ENCODE measurements at places on chromosomes 2 and 18.

- DNase-seq: no peak
- H3K4me1 ChIP-seq: no peaks in the 10 kb centered on the region
- no peaks in the 10 kb centered on the region for H3K36me3 ChIP-seq
- H3K27ac ChIP-seq: no peak overlapping the region
- H3K27me3 ChIP-seq: no peaks in the 10 kb centered on the region
These were observed 272.2 kb downstream of the OSR1 start for GRCh38 chr2:19086231-19086651.

- no peak overlapping the region for H3K27ac ChIP-seq
- no peak overlapping the region for H3K4me3 ChIP-seq
- no peaks in the 10 kb centered on the region for H3K36me3 ChIP-seq
- no peaks in the 10 kb centered on the region for H3K27me3 ChIP-seq
These were observed 24.2 kb upstream of the BZW1 start for GRCh38 chr2:200787351-200788120.

DNA sequence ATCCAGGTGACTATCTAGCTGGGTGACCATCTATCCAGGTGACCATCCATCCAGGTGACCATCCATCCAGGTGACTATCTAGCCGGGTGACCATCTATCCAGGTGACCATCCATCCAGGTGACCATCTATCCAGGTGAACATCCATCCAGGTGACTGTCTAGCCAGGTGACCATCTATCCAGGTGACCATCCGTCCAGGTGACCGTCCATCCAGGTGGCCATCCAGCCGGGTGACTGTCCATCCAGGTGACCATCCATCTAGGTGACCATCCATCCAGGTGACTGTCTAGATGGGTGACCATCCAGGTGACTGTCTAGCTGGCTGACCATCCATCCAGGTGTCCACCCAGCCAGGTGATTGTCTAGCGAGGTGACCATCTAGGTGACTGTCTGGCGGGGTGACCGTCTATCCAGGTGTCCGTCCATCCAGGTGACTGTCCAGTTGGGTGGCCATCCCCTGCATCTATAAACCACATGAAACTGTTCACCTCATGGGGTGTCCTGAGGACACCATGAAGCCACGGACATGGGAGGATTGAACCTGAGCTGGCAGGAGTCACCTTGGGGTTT is 305.3 kb downstream of the NDUFA10 start:
- H3K27ac ChIP-seq: no peak overlapping the region
- H3K4me3 ChIP-seq: no peak overlapping the region
- H3K36me3 ChIP-seq: no peaks in the 10 kb centered on the region
- DNase-seq: no peak
- no peaks in the 10 kb centered on the region for H3K27me3 ChIP-seq
- no peaks in the 10 kb centered on the region for H3K4me1 ChIP-seq

DNA sequence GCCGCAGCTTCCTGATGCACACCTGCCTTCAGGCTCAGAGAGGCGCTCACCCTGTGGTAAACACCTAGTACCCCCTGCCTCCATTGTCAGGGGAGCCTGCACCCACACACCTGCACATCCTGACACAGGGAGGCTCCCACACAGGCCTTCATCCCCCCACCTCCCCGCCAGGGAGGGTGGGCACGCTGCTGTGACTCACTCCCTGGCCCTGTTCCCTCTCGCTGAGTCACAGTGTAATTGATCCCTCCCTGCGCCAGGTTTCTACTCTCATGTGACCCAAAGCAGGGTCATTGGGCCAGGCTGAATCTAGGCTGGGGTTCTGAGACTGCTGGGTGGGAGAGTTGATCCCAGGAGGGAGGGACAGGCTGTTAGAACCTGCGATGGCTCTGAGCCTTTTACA is 8.5 kb upstream of the CELF4 start:
- H3K36me3 ChIP-seq: no peaks in the 10 kb centered on the region
- no peaks in the 10 kb centered on the region for H3K4me1 ChIP-seq
- H3K27ac ChIP-seq: no peak overlapping the region
- H3K27me3 ChIP-seq: peaks cover 63% of the 10 kb centered on the region
- H3K4me3 ChIP-seq: no peak overlapping the region

- no peak overlapping the region for H3K4me3 ChIP-seq
- no peak overlapping the region for H3K27ac ChIP-seq
- H3K4me1 ChIP-seq: no peaks in the 10 kb centered on the region
- peak; percentile 45 for DNase-seq
- H3K36me3 ChIP-seq: no peaks in the 10 kb centered on the region
- H3K27me3 ChIP-seq: no peaks in the 10 kb centered on the region
These were observed 108.9 kb downstream of the THSD7B start for GRCh38 chr2:136874258-136874657.

DNA sequence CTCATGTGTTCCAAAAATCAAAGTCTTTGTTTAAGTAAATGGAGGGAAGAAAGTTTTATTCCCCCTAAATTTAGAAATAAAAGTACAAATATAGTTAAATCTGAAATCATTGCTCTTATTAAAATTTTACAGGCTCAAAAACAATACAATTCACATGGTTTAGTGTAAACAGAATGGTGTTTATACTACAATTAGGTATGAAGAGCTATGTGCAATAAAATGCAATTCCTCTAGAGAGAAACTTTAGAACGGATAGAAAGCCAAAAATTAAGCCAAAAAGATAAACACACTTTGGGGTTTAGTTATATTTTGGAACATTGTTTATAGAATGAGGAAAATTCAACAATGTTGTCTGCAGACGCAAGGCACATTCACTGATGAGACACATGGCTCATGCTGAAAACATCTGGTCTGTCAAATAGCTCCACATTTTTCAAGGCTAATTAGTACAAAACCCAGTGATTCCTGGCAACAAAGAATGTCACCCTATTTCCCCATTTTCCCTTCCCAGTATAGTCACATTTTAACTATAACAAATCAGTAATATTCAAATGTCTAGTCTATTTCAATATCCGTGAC is 103.3 kb downstream of the EXOC6B start:
- H3K36me3 ChIP-seq: no peaks in the 10 kb centered on the region
- H3K27ac ChIP-seq: no peak overlapping the region
- H3K4me1 ChIP-seq: peaks cover 9% of the 10 kb centered on the region
- no peak overlapping the region for H3K4me3 ChIP-seq
- no peak for DNase-seq

DNA sequence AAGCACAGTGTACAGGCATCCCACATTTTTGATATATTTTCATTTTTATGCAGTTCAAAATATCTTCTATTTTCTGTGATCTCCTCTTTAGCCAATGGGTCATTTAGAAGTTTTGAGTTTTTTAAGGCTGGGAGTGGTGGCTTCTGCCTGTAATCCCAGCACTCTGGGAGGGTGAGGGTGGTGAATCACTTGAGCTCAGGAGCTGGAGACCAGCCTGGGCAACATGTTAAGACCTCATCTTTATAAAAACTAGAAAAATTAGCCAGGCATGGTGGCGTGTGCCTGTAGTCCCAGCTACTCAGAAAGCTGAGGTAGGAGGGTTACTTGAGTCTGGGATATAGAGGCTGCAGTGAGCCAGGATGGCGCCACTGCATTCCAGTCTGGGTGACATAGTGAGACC is 17.8 kb downstream of the UBR3 start:
- peaks cover 11% of the 10 kb centered on the region for H3K4me1 ChIP-seq
- no peak overlapping the region for H3K27ac ChIP-seq
- DNase-seq: no peak
- H3K36me3 ChIP-seq: no peaks in the 10 kb centered on the region
- H3K27me3 ChIP-seq: no peaks in the 10 kb centered on the region

- H3K36me3 ChIP-seq: no peaks in the 10 kb centered on the region
- no peak overlapping the region for H3K4me3 ChIP-seq
- no peak overlapping the region for H3K27ac ChIP-seq
- no peak for DNase-seq
- H3K27me3 ChIP-seq: no peaks in the 10 kb centered on the region
These were observed 250.4 kb upstream of the TANK start for GRCh38 chr2:160909781-160910242.

- DNase-seq: no peak
- H3K27ac ChIP-seq: peak overlapping the region; percentile 87
- H3K27me3 ChIP-seq: no peaks in the 10 kb centered on the region
- H3K4me1 ChIP-seq: no peaks in the 10 kb centered on the region
- H3K36me3 ChIP-seq: no peaks in the 10 kb centered on the region
These were observed 540 bp downstream of the ATP9B start for GRCh38 chr18:79069717-79070151.

- no peaks in the 10 kb centered on the region for H3K4me1 ChIP-seq
- H3K27me3 ChIP-seq: no peaks in the 10 kb centered on the region
- no peak overlapping the region for H3K27ac ChIP-seq
These were observed 193.4 kb downstream of the NBAS start for GRCh38 chr2:15367715-15368114.

DNA sequence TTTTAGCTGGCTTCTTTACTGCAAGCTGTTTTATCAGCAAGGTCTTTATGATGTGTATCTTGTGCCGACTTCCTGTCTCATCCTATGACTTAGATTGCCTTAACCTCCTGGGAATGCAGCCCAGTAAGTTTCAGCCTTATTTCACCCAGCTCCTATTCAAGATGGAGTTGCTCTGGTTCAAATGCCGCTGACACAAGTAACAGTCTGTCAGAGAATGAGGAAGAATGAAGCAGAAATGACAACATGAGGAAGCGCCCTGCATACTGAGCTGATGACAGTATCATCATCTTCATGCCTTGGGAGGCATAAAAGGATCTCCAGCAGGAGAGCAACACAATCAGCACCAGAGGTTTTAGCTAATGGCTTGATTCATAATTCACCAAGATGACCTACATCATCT is 309.4 kb downstream of the NBAS start:
- DNase-seq: no peak
- no peaks in the 10 kb centered on the region for H3K27me3 ChIP-seq
- no peak overlapping the region for H3K27ac ChIP-seq
- H3K4me1 ChIP-seq: no peaks in the 10 kb centered on the region
- no peak overlapping the region for H3K4me3 ChIP-seq
- no peaks in the 10 kb centered on the region for H3K36me3 ChIP-seq

DNA sequence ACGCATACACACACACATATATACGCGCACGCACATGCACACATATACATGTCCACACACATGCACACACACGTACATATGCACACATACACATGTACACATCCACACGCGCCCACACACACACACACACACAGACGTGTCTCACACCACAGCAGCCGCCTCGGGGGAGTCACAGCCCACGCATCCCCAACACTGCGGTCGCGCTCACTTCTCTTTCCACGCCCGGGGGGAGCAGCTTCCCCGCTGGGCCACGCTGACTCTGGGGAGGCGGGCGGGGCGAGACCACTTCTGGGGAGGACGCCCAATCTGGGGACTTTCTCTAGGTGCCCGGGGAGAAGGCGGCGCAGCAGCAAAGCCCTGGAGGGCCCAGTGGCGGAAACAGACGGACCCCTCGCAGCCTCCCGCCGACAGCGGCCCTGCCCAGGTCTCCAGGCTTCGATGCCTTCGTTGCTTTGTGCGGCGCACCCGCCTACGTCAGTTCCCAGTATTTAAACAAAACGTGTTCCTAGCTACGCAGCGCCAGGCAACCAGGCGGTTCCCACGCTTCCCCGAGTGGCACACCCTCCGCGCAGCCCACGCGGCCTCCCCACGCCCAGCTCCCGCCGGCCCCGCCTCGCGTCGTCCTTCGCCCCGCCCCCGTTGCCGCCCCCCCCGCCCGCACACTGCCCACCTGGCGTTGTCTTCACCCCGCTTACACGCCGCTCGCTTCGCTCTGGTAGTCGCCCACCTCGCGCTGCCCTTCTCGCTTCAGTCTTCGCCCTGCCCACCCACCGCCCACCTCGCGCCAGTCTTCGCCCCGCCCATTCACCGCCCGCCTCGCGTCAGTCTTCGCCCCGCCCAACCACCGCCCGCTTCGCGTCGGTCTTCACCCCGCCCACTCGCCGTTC is 810 bp upstream of the RBFA start:
- H3K4me1 ChIP-seq: peaks cover 9% of the 10 kb centered on the region
- peak overlapping the region; percentile 79 for H3K4me3 ChIP-seq
- peak overlapping the region; percentile 87 for H3K27ac ChIP-seq
- H3K36me3 ChIP-seq: no peaks in the 10 kb centered on the region
- DNase-seq: no peak

DNA sequence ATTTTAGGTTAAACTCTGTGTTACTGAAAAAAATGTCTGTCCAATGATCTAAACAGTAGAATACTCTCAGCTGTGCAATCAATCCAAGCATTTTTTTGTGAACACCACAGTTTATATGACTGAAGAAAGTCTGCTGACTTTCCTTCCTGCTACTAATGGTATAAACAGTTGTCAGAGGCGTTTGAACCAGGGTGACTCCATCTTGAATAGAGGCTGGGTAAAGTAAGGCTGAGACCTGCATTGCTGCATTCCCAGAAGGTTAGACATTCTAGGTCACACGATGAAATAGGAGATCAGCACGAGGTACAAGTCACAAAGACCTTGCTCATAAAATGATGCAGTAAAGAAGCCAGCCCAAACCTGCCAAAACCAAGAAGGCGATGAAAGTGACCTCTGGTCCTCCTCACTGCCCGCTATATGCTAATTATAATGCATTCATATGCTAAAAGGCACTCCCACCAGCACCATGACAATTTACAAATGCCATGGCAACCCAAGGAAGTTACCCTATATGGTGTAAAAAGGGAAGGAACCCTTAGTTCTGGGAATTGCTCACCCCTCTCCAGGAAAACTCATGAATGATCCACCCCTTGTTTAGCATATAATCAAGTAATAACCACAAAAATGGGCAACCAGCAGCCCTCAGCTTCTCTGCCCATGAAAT is 31.3 kb downstream of the POU3F3 start:
- no peaks in the 10 kb centered on the region for H3K4me1 ChIP-seq
- H3K27me3 ChIP-seq: peaks cover 5% of the 10 kb centered on the region
- DNase-seq: no peak
- no peak overlapping the region for H3K4me3 ChIP-seq
- no peak overlapping the region for H3K27ac ChIP-seq

DNA sequence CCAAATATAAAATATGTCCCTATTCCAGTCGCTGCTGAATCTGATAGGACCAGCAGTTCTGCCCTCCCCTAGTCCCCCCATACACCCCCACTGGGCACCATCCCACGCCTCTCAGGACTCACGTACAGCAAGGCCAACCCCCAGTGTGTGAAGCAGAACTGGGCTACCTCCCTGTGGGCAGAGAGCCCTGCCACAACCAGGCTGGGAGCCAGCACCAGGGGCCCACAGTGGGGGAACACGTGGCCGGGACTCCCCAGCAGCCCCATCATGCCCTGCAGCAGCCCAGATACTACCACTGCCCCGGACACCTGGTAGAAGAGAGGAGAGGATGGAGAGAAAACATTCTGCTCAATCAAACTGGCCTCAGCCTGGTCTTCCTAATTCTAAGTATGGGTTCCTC is 1.3 kb downstream of the SLC23A3 start:
- no peaks in the 10 kb centered on the region for H3K36me3 ChIP-seq
- no peak overlapping the region for H3K27ac ChIP-seq
- H3K27me3 ChIP-seq: no peaks in the 10 kb centered on the region
- no peak for DNase-seq
- H3K4me3 ChIP-seq: no peak overlapping the region
- no peaks in the 10 kb centered on the region for H3K4me1 ChIP-seq

GRCh38 chr18:36769172-36769571 is 59.6 kb downstream of the TPGS2 start:
- no peak for DNase-seq
- no peak overlapping the region for H3K4me3 ChIP-seq
- peaks cover 15% of the 10 kb centered on the region for H3K4me1 ChIP-seq
- no peaks in the 10 kb centered on the region for H3K36me3 ChIP-seq

GRCh38 chr2:26251893-26252292 is 7.2 kb downstream of the HADHB start:
- H3K36me3 ChIP-seq: no peaks in the 10 kb centered on the region
- no peaks in the 10 kb centered on the region for H3K4me1 ChIP-seq
- no peaks in the 10 kb centered on the region for H3K27me3 ChIP-seq
- H3K4me3 ChIP-seq: no peak overlapping the region
- no peak overlapping the region for H3K27ac ChIP-seq
- DNase-seq: no peak
